ENCODE measurements at places on chromosomes 12 and 14.

GRCh38 chr12:2265461-2266167 is 212.8 kb downstream of the CACNA1C start:
- DNase-seq: no peak

DNA sequence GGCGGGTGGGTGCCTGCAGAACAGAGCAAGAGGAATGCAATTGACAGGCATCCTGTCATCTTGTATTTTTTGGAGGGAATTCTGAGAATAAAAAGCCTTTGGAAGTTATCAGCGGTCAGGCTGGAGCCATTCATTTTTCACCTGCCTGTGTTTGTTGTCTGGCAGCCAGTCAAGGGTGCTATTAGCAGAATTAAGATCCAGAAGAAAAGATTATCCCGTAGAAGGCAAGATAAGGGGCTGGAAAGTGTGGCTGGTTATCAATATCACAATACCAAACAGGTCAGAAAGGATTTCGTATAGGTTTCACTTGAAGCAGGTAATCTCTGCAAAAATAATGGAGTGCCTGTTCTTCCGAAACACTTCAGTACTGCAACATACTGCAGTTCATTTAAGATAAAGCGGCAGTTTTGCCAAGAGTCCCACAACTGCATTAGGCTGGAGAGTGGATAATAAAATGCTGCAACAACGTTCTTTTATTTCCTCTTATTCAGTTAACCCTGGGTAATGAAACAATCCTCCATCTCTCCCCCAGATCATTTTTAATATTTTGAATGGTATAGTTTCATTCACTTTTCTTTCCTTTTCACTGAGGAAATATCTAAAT is 171.2 kb upstream of the CDKN3 start:
- no peak for DNase-seq

DNA sequence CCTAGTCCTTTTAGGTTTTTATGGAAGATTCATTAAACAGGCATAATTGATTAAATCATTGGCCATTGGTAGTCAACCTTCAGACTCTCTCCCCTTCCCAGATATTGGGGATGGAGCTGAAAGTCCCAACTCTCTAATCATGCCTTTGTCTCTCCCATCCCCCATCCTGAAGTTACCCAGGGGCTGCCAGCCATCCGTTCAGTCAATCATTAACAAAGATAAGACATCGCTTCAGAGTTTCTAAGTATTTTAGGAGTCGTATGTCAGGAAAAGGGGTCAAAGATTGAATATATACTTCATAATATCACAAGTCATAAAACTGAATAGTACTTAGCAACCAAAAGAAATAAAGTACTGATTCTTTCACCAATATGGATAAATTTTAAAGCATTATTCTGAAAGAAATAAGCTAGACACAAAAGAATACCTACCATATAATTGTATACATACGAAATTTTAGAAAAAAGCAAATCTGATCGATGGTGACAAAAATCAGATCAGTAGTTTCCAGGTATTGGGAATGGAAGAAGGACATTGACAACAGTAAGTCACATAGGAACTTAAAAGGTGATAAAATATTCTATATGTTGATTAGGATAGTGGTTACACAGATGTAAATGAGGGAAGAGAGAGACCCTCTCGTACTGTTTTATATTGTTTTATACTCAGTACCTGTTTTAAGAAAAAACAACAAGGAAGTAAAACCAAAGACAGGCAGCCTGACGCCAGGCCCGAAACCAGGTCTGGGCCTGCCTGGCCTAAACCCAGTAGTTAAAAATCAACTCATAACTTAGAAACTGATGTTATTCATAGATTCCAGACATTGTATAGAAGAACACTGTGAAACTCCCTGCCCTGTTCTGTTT is 414.4 kb downstream of the DAD1 start:
- no peak for DNase-seq

GRCh38 chr14:72754949-72755348 is 139.0 kb downstream of the DPF3 start:
- no peak for DNase-seq

GRCh38 chr14:24058260-24058950 is 6.6 kb downstream of the CARMIL3 start:
- DNase-seq: peak; percentile 22

- no peak for DNase-seq
Measured at GRCh38 chr14:33693237-33693636, 257.6 kb downstream of the EGLN3 start.

DNA sequence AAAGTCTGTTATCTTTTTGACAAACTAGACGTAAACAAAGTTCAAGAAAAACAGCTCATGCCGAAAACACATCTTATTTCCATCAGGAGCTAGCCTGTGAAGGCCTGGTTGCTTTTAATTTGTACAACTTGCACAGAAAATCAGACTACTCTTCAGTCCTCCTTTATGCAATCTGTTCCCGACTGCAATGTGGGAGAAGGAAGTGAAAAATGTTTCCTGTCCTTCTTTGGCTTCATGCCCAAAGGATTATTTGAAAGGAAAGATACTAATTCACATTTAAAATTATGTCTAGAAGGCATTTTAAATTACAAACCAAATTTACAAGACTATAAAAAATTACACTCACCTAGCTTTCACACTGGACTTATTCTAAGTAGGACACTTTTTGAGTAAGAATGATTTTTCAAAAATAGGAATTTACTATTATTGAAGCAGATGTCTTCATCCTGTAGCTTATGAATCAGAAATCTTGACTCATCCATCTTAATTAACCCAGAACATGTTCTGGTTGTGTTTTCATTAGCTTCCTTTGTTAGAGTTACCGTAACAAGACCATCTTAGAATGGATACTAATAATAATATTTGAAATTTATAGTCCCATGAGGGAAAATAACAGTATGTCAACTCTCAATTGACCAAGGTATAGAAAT is 272.6 kb downstream of the PRKD1 start:
- DNase-seq: no peak

- DNase-seq: no peak
Measured at GRCh38 chr14:56219666-56220413, 101.6 kb downstream of the PELI2 start.

GRCh38 chr12:131854861-131855476 is 26.8 kb downstream of the MMP17 start:
- DNase-seq: no peak

GRCh38 chr12:127811988-127812387 is 455.0 kb upstream of the TMEM132C start:
- DNase-seq: no peak

GRCh38 chr14:71327691-71328090 is 420.4 kb downstream of the PCNX1 start:
- DNase-seq: no peak

Measured in stimulated activated CD8-positive, alpha-beta memory T cell treated with anti-CD3 and anti-CD28 coated beads, Interleukin-4, amount 100 ng/mL, for 1 hour (primary cell).